Activated CD8-positive, alpha-beta memory T cell treated with anti-CD3 and anti-CD28 coated beads, Interleukin-2, amount 50 U/mL, for 48 hours (primary cell): ENCODE measurements at places on chromosomes 2 and 18.

- DNase-seq = peak; percentile 4
These were observed 119.9 kb upstream of the HS6ST1 start for GRCh38 chr2:128438586-128438985.

GRCh38 chr2:36664696-36665076 lies 31.8 kb upstream of the VIT start:
- DNase-seq = no peak

GRCh38 chr18:51399491-51400122 lies 202.1 kb upstream of the MEX3C start:
- no peak for DNase-seq

GRCh38 chr2:47327295-47327694 lies 75.7 kb upstream of the MSH2 start:
- DNase-seq = no peak

GRCh38 chr2:79596403-79596802 lies 83.6 kb downstream of the CTNNA2 start:
- no peak for DNase-seq

DNA sequence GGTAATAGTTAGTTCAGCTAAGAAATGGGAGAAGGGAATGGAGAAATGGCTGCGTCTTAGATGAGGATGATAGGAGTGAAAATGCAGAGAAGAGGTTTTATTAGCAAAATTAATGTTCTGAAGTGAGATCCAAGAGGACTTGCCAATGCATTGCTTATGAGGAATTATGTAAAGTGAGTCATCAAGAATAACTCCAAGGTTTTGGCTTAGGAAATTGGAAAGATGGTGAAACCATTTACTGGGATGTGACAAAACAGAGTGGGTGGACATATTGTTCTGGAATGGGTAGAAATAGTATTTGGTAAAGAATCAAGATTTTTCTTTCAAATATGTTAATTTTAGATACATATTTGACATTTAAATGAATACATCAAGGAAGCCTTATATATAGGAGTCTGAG lies 306.6 kb upstream of the CYRIA start:
- no peak for DNase-seq

DNA sequence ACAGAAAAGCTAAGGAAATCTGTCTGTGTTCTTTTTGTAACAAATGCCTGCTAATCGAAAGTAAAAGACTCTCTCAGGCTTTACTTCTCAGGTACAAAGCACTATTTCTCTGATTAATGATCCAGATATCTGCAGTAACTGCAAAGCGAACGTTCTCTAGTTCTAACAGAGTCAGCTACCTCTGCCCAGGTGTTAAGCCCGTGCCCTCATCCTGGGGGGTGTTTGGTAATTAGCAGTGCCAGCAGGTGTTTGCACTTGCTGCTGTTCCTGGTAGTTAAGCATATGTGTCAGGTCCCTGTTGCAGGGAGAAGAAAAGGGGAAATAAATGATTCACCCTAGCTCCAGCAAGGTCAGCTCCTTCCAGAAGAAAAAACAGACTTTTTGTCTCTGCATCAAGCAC lies 58.8 kb upstream of the CRIM1 start:
- no peak for DNase-seq

GRCh38 chr2:31475692-31476091 lies 61.1 kb upstream of the XDH start:
- no peak for DNase-seq

GRCh38 chr2:44970846-44971450 lies 29.4 kb downstream of the SIX3 start:
- no peak for DNase-seq

DNA sequence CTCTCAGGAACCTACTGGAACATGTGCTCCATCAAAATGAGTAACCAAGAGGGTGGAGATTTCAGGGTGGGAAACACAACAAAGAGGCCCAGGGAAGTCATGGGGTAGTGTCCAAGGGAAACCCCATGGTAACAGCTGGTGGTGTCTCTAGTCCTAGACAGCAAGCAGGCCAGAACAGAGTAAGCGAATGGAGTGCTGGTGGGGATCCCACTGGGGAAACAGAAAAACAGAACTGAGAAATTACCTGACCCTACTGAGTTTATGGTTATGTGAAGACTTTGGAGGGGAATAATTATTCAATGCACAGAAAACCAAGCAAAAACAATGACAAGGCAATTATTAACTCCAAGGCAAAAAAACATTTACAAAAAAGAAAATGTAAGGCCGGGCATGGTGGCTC lies 16.9 kb downstream of the ERCC3 start:
- no peak for DNase-seq

DNA sequence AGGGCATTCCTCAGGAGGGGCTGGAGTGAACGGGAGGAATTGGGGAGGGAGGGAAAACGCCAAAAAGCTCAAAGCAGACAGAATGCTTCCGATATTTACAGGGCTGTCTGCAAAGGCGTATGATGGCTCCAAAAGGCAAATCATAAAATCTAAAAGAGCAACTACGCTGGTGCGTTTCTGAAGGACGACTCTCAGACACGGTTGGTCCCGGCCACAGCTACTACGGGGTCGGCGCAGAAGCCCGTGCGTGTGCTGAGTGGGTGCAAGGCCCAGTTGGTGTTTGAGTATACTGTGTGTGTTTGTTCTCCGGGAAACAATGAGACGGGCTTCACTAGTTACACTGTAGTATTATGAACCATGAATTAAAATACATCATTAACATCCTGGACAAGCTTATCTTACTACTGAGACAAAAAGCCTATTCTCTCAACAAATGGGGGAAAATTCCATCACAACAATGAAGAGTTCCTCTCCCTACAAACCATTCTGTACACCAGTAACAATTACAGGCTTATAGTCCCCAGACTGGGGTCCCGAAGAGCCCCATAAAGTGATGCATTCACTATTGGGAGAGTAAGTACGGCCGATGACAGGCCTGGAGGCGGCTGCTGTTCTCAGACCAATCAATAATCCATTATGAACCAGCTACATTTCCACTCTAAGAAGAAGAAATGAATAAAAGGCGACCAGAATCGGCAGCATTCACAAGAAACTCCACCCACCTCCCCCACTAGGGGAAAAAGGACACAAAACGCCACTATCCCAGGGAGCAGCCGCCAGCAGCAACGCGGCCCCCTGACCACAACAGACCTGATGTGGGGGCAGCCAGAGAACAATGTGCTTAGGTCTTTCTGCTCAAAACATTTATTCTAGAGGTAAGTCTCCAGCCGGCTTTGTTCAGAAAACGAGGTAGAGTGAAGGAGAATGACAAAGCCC lies 43.4 kb downstream of the ZNF516 start:
- peak; percentile 48 for DNase-seq

DNA sequence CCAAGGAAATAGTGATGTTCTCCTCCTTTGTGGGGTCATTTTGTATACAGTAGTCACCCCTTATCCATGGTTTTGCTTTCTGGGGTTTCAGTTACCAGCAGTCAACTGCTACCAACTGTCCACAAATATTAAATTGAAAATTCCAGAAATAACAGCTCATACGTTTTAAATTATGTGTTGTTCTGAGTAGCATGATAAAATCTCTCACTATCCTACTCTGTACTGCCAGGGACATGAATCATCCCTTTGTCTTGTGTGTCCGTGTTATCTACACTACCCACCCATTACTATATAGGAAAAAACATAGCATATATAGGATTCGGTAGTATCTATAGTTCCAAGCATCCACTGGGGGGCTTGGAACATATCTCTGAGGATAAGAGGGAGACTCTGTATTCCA lies 120.9 kb upstream of the DCC start:
- DNase-seq = no peak

GRCh38 chr18:8496186-8496585 lies 113.1 kb upstream of the RAB12 start:
- no peak for DNase-seq

DNA sequence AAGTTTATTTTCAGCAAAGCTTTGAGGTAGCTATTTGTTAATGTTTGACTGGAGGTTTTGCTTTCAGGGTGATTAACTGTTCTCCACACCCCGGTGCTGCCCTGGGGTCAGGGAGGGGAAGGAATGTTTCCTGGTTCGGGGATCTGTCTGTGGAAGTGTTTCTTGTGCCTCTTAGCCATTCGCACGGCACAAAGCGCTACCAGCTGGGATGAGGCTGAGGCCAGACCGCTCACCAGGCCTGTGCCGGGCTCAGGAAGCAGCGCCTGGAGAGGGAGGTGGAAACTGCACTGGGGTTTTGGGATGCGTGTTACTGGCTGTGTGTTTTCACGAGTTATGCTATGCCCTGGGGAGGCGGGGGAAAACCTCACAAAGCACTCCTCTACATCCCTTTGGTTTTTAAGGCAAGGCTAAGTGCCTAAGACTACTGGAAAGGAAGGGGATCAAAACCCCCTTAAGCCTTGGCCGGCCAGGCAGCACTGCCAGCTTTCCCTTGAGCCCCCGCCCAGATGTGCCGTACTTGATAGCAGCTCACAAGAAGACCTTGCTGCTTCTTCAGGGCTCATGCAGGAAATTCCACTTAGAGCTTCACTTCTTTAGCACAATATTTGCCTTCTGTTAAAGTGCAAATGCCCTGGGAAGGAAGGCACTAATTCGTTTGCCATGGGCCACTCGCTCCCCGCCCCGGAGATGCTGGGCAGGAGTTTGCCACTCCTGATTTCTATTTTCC lies 65.7 kb upstream of the CNGA3 start:
- no peak for DNase-seq

GRCh38 chr18:32025744-32026143 lies 7.1 kb downstream of the RNF125 start:
- DNase-seq = no peak

- DNase-seq = no peak
These were observed 12.0 kb downstream of the MRPL35 start for GRCh38 chr2:86211033-86211795.

GRCh38 chr2:8701681-8702379 lies 20.0 kb downstream of the ID2 start:
- no peak for DNase-seq

GRCh38 chr2:193279361-193279760 lies 1084.6 kb upstream of the TMEFF2 start:
- DNase-seq = no peak

DNA sequence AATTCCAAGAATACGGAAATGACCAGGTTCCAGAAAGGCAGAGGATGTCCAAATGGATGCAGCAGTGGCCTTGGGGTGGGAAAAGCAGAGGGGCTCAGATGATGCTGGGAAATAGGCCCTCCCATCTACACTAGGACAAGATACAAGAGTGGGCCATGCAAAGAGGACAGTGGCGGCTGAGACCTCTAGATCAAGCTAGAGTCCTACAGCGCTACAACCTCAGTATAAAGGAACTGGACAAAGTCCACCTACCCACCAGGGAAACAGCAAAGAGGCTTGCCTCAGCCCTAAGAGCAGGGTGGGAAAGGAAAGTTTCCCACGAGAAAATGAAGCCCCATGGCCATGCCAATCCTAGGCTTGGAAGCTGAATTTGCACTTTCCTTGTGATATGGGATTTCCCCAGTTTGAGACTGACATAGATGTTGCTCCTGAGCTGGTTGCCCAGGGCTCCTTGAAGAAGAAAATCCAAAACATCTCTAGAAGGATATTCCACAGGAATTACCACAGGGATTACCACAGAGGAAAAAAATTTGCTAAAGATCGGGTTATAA lies 282.2 kb downstream of the MREG start:
- DNase-seq = no peak

GRCh38 chr18:76972241-76972640 lies 149.9 kb downstream of the ZNF236 start:
- DNase-seq = peak; percentile 29

DNA sequence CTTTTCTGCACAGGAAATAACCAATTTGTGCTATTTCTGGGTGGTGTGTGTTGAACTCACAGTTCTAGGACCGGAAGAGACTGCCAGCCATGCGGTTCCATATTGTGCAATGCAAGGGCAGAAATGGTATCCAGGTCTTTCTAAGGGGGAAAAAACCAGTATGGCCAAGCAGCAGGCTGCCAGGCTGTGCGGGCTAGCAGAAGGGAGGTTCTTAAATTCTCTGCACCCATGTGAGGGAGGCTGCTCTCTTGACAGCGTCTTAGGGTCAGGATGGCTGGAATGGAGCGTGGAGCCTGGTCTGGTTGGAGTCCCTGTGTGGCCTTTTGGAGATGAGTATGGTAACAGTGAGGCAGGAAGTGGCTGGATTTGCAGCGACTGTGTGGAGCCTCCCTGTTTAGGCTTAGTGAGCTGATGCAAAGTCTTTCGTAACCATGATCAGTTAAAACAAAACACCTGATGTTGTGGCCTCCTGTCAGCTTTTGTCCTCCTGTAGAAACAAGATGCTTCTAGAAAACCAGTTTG lies 52.6 kb downstream of the NCK2 start:
- peak; percentile 69 for DNase-seq

- no peak for DNase-seq
These were observed 77.5 kb downstream of the BIN1 start for GRCh38 chr2:127029350-127030051.

- DNase-seq = peak; percentile 66
These were observed 633 bp upstream of the RNF152 start for GRCh38 chr18:61893309-61893970.

- no peak for DNase-seq
These were observed 281.7 kb downstream of the CCDC85A start for GRCh38 chr2:56465491-56465890.

- DNase-seq = no peak
These were observed 9.9 kb downstream of the DNMT3A start for GRCh38 chr2:25331686-25332365.

- DNase-seq = no peak
These were observed 419.0 kb downstream of the DSC3 start for GRCh38 chr18:30623401-30624065.

- DNase-seq = no peak
These were observed 665.0 kb upstream of the FANCL start for GRCh38 chr2:58906081-58906645.

DNA sequence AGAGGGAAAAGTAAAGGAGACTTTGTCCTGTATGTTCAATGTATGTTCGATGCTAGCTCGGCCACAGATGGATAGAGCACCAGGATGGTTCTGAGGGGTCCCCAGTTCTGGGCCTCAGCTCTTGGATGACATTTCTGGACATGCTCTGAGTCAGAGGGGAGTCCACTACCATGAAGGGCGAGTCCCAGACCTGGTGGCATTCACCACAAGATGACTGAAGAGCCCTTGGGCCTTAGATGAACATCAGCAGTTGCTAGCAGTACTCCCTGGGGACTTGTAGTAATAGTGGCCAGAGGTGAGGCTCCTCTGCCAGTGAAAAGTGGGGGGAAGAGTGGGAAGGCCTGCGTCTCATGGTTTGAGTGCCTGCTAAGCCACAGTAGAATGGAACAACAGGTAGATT lies 109.5 kb downstream of the GRB14 start:
- no peak for DNase-seq

- no peak for DNase-seq
These were observed 44.3 kb downstream of the CACNB4 start for GRCh38 chr2:152054593-152054992.

DNA sequence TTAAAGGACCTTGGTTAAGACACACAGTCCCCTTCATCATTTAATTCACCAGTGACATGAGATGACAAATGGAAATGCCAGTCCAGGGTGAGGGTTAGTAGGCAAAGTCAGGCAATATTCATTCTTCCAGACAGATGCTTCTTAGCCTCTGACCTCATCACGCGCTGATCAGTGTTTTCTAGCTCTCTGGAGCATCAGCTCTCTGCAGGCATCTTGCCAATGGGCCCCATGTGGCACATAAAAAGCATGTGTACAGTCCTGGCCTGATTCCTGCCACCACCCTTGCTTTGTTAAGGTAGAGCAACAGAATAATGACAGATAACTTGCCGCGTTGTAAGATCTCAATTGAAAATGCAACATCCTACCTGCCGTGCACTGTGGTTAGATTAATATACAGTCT lies 20.3 kb upstream of the NPAS2 start:
- no peak for DNase-seq

- DNase-seq = no peak
These were observed 62.4 kb upstream of the SPATS2L start for GRCh38 chr2:200244111-200244510.
